ENCODE measurements at places on chromosomes 7 and 10.

GRCh38 chr7:28088032-28088431, 92.6 kb downstream of the JAZF1 start:
- no peak for DNase-seq

DNA sequence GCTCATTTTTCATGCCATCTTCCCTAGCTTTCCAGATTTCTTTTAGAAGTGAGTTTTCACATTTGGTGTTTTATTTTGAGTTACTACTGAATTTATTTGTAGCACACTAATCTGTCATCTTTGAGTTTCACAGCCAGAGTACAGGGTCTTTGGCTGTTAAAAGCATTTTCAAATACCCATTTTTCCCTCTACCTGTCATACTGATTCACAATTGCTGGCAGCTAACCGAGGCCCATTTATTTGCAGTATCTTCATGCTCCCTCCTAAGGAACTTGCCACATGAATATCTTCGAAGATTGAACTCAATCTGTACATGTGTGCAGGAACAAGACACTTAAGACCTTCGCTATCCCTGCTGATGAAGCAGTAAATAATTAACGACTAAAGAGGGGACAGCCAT, 44.8 kb upstream of the DKK1 start:
- no peak for DNase-seq

GRCh38 chr7:81534446-81534845, 235.4 kb downstream of the HGF start:
- DNase-seq, result no peak

DNA sequence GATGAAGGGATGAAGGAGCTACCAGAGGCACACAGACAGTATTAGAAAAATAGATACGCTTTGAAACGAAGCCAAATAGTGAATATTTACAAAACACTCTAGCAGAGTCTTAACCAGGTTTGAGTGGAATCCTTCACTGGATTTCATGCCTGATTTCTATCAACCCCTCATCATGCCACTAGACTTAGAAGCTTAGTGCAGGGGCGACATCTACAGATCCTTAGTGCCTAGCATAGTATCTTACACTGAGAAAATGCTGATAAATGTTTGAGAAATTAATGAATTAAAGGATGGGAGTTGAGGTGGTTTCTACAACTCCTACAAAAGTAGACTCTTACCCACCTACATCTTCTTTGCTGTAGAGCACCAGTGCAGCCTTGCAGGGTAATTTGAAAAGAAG, 54.7 kb upstream of the CCNJ start:
- peak; percentile 64 for DNase-seq

GRCh38 chr10:1217237-1217587, 161.0 kb downstream of the WDR37 start:
- DNase-seq, result no peak

DNA sequence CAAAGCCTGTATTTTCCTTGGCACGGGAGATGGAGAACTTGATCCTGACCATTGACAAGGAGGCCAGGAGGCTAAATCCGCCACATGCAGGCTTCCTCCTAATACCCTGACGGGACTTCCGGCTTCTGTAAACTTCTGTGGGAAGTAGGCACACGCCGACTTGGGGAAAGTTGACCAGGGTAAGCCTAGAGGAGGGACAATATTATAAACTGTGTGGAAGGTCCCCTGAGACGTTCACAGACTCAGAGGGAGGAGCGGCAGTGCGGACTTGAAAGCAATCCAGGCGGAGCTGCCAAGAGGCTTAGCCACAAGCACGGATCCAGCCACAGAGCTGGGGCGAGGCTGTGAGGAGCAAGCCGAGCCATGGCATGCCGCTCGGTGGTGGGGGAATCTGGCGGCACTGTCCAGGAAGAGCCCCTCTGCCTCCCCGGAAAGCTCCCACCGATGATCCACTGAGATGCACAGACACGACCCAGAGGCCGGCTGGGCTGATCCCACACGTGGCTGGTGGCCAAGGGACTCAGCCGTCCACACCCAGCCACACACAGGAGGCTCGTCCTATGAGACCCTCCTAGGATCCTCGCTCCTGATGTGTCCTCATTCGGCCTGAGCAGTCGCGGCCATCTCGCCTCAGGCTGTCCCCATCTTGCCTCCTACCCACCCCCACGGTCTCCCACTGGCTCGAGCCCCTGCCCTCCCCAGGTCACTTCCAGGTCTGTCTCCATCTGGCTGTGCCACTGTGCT, 40.0 kb upstream of the INSIG1 start:
- no peak for DNase-seq

- DNase-seq, result no peak
These were observed 106.3 kb downstream of the KLF6 start for GRCh38 chr10:3678629-3679227.

- no peak for DNase-seq
These were observed 206.8 kb upstream of the SP4 start for GRCh38 chr7:21221130-21221529.

- DNase-seq, result no peak
These were observed 227.6 kb downstream of the HPSE2 start for GRCh38 chr10:99008054-99008453.

DNA sequence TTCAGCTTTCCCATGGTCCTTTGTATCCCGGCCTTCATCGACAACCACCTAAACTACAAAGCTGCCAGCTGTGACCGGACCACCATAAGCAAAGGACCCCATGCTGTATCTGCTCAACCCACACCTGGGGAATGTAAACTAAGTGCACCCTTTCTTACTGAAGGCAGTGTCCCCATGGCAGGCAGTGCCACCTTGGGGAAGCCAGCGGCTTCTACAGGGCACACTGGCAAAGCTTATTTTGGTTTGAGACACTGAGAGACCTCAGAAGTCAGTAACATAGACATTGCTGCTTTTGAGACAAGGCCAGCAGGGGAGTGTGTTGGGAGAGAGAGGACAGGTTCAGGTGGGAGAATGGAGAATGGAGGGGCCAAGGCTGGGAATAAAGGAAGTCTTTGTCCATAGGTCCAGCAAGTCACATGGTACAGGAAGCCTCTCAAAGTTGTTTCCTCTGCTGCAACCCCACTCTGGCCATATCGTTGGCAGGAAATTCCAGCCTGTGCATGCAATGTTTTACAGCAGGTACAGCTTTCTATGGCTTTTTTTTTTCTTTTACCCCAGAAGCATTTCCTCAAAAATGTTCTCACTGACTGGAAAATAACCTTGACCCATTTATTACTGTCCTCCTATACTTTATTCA, 85.9 kb upstream of the NPVF start:
- no peak for DNase-seq

DNA sequence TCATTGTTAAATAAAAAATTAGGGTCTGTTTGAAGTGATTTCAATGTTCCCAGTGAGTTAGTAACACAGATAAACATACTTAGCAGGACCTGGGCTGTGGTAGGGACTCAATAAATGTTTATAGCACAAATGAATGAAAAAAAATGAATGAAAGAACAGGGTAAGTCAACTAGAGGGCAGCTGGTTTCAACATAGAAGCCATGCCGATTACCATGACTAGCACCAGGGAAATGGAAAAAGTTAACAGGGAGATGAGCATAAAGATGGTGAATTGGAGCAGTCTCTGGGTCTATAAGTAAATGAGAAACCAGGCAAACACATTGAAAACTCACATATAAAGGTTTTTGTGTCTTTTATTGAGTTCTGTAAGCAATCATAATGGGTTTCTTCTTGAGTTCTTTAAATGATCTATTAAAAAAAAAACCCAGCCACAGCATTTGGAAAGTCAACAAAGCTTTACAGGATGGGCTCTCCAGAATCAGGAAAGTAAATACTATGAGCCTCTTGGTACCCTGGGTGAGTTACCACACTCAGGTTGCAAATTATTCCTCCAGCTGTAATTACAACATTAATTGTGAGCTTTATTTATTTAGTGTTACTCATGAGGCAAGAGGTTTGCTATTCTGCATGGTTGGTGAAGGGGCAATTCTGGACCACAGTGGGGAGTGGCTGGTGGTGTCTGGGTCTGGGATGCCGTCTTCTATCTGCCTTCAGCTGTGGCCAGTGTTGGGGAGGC, 46.1 kb upstream of the MTPN start:
- DNase-seq, result no peak

DNA sequence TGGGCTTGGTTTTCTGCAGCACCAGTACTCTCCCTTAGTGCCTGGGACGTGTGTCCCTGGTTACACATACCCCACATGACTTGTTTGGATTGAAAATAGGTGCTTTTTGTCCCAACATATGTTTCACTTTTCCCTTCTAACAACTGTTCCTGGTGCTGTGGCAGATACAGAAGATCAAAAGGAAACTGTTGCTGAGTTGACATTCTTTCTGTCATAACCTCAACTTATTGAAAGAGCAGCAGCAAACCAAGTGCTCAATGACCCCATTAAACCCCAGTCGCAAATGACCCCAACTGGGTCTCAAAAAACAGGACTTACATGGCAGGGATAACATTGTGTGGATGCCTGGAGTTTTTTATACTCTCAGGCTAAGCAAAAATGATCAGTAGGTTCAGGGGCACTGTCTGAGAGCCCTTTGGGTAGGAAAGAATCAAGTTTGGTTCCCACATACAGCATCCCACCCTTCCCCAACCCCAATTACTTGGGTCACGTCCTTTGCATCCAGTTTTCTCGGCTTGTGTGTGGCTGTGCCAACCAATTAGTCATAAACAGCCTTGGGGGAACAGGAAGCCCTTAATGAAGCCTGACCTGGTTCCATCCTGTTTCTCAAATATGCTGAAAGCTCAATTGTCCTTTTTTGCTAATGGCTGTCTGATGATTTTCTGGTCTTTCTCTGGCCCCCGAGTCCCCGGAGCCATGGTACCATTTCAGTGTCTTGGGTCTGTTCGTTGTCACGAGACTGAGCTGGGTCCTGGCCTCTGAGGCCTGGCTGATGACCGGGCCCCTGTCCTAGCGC, 4.9 kb downstream of the HKDC1 start:
- DNase-seq, result no peak

- peak; percentile 8 for DNase-seq
These were observed 180.4 kb downstream of the TSPAN12 start for GRCh38 chr7:120677535-120677934.

- DNase-seq, result no peak
These were observed 59.7 kb downstream of the CPEB3 start for GRCh38 chr10:92231196-92231595.

DNA sequence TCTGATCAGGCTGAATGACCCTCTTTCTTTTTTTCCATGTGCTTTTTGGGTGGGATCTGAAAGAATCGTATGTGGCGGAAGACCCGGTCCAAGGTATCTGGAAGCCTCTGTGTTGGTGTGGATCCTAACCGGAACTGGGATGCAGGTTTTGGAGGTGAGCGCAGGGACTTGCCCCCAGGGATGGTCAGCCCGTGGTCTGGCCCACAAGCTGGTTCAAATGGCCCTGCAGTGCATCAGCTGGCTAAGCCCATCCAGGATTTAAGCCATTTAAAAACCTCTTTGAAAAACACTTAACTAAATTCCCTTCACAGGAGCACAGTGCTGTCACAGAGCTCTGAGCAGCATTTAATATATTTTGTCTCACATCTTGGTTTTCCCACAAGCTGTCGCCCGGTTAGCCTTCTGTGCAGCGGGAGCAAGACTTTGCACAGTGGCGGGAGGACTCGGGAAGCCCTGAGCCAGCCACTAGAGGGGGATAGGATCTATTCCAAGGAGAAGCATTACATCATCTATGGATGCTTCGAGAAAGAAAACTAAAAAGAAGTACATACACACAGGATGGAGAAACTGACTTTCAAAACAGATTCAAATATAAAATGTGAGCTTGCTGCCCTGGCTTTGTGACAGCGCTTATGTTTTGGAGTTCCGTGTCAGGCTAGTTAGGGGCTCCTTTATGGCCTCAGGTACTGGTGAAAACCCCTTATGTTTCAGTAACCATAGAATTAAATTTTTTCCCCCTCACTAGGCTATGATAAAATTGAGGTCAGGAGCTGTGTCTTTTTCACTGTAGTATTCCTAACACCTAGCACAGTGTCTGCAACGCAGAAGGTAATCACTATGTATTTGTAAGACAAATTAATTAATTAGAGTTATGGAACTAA, 11.3 kb downstream of the CPA2 start:
- DNase-seq, result peak; percentile 47

GRCh38 chr7:29764227-29764626, 42.1 kb upstream of the WIPF3 start:
- peak; percentile 28 for DNase-seq

GRCh38 chr7:73827567-73828106, 3.2 kb upstream of the CLDN4 start:
- peak; percentile 53 for DNase-seq

GRCh38 chr7:41928166-41928565, 225.3 kb upstream of the INHBA start:
- DNase-seq, result no peak

- DNase-seq, result no peak
These were observed 470.7 kb upstream of the KLF6 start for GRCh38 chr10:4255751-4256150.

DNA sequence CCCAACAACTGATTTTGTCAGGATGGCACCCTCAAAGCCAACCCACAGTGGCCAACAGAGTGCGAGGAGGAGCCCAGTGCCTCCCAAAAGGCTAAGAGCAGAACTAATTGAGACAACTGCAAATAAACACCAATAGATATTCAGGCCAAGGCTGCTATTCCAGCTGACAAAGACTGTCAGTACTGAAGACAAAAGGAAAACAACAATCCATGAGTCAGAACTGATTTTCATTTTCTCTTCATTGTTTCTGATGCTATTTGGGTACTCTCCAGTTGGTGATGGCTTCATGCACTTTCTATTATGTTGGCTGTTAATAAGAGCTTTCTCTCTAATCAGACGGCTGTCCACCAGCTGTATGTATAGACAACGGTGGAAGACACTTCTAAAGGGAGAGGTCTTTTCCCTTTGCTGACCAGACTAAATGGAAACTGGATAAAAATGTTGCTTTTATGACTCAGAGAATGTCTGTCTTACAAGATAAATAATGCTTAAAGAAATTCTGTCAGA, 515.9 kb downstream of the PARD3 start:
- no peak for DNase-seq

- DNase-seq, result no peak
These were observed 249.6 kb downstream of the EXOC4 start for GRCh38 chr7:133502498-133502897.

GRCh38 chr10:14010101-14010558, 320.6 kb downstream of the FRMD4A start:
- no peak for DNase-seq

- peak; percentile 80 for DNase-seq
These were observed 9.3 kb downstream of the CROT start for GRCh38 chr7:87354749-87355148.

GRCh38 chr7:97022491-97023306, 1.9 kb downstream of the DLX5 start:
- DNase-seq, result no peak

GRCh38 chr10:63423494-63423893, 42.3 kb downstream of the JMJD1C start:
- DNase-seq, result no peak

DNA sequence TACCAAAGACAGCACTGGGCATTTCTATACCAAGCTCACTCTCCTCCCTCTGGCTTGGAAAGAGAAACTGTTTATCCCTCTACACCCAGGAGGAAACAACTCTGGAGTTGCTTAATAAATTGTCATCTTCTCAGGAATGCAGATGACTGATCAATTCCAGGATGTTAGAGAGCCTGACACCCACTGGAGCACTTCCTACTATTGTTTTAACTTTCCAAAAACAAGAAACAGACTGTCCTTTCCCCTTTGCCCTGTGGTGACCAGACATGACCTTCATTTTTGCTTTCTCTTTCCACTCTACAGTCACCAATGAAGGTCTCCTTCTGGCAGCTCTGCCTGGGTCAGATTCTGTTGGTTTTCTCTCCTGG, 19.6 kb downstream of the GIMAP4 start:
- DNase-seq, result peak; percentile 75
